ENCODE measurements at places on chromosomes 6 and 20.

GRCh38 chr6:159434410-159434809, 258.6 kb downstream of the SOD2 start:
- no peak for DNase-seq

GRCh38 chr6:34671801-34672656, 24.5 kb downstream of the ILRUN start:
- DNase-seq, result peak; percentile 93

DNA sequence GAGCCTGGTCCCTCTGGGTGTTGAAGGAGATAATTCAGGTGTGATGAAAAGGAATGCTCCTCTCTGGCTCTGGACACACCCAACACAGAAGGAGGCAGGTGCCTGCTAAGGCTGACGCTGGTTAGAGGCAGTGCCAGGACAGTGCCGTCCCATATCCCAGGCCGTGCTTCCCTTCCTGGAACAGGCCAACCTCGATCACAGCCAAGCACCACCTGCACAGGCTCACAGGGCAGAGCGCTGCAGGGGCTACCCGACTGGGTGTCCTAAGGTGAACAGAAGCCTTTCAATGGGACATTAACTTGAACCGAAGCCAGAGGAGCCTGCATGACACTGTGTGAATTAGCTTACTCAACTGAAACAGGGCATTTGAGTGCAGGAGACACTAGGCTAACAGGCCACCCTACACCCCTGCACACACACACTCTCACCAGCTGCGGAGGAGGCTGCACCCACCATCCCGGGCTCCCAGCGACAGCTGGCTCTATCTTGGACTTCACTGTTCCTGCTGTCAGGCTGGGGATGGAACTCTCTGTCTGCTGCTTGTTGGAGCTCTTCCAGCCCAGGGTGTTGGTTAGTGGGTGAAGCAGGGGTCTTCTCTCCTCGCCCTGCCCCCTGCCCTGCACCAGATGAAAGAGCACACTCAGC, 347.2 kb downstream of the TAF4 start:
- DNase-seq, result no peak

DNA sequence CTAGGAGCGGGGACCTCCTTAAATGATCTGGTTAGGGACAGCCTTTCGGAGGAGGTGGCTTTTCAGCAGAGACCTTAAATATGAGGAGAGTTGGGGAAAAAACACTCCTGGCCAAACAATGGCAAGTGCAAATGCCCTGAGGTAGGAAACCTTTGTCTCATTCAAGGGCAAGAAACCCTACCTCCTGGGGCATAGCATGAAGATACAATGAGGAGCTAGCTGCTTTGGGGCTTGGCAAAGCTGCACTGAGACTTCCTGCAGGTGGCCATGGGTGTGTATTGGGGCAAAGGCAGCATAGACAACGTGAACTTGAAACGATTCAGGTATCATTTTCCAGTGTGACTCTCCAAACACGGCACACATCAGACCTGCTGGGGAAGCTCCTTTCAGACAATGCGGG, 30.7 kb downstream of the PMEPA1 start:
- DNase-seq, result no peak

DNA sequence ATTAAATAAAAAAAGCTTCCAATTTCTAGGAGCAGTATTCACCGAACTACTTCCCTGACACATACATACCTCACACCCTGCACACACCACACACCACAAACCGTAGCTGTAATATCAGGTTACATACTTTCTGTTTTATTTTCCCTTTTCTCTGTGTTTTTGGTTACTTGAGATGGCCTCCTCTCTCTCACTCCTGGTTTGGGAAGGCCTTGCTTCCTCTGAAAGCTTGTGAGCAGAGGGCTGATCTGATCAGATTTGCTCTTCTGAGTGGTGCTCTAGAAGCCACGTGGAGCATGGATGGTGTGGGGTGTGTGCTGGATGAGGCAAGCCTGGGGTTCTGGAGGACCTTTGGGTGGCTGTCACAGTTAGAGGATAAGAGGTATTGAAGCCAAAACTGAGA, 20.9 kb downstream of the UTRN start:
- DNase-seq, result peak; percentile 81

DNA sequence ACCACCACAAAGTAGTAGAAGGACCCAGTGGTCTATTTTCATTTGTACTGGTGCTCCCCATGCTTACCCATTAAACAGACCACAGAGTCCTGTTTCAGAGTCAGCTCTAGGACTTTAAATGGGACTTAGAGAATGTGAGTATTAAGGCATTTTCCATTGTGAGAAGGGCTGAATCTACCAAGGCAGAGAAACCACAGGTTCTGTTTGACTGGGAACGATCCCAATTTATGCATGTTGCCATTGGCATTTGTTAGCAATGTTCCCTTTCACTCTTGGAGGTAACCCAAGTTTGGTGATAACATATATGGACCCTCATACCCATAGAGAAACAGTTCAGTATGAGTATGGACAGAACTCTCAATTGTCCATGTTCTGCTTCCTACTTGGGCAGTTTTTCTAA, 672.8 kb downstream of the KIF16B start:
- DNase-seq, result no peak

DNA sequence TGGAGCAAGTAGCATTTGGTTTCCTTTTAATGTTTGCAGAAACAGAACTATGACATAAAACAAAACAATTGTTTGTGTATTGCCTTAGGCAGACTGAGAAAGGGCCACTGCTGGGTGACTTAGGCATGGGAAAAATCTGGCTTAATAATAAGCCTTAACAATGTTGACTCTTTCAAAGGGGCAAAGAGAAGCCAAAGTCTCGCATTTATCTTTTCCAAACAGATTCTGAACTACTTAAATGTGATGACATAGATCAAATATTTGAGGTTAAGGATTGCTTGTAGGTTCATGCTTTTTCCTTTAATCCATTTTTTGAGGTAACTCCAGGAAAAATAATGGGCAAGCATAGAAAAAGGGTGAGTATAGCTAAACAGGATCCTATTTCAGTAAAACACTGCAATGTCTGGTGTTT, 39.6 kb downstream of the ADAT2 start:
- DNase-seq, result no peak

- no peak for DNase-seq
Measured at GRCh38 chr6:46927066-46927465, 5.3 kb upstream of the ADGRF5 start.

GRCh38 chr6:145142958-145143357, 592.4 kb downstream of the EPM2A start:
- no peak for DNase-seq

GRCh38 chr20:12827816-12828385, 180.9 kb upstream of the SPTLC3 start:
- no peak for DNase-seq

GRCh38 chr20:51159303-51159702, 136.4 kb upstream of the KCNG1 start:
- DNase-seq, result no peak

DNA sequence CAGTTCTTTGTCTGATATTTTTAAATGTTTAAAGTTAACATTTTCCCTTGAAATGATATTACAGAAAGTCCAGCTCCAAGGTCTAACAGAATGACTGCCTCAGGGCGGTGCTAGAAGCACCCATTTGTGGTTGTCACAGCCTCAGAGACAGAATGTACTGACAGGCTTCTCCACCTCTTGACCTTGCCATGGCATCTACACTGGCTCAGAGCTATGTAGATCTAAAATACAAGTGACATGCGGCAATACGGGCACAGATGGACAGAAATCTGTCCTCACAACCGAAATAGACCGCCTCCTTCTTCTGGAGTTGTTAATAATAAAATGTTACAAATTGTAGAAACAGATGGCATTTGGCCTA, 167.2 kb upstream of the THEMIS start:
- no peak for DNase-seq

- DNase-seq, result no peak
Measured at GRCh38 chr20:3763671-3764601, 3.6 kb downstream of the ADISSP start.

GRCh38 chr20:62506087-62506486, 30.3 kb upstream of the GATA5 start:
- DNase-seq, result no peak

- no peak for DNase-seq
Measured at GRCh38 chr6:75446241-75446880, 47.2 kb downstream of the FILIP1 start.

DNA sequence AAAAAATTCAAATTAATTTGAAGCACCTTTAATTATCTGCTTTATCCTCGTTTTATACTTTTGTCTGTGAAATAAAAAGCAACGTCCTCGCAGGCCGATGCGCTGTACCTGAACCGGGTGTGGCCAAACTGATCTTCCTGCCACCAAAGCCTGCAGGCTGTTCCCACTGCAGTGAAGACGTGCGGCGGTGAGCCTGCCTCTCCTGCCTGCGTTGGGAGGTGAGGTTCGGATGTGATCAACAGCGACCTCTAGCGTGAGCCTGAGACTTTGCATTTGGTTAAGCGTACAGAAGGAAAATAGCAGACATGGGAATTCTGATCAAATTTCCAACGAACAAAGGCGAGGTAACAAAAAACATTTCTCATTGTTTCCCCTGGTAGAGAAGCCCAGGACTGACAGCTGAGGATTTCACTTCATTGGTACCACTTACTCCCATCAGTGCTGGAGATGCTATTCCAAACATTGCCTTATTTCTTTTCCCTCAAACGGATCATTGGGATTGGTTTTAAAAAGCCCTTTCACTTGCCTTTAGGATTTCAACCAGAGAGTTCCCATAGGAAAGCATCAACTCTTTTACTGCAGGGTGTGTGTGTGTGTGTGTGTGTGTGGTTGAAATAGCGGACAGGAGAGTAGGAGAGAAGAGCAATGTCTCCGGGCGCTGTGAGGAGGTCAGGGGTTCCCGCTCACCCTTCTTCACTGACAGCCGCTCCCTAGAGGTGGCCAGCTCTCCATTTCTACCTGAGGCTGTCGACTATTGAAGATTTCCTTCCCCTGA, 56.6 kb upstream of the CCN6 start:
- DNase-seq, result peak; percentile 93

DNA sequence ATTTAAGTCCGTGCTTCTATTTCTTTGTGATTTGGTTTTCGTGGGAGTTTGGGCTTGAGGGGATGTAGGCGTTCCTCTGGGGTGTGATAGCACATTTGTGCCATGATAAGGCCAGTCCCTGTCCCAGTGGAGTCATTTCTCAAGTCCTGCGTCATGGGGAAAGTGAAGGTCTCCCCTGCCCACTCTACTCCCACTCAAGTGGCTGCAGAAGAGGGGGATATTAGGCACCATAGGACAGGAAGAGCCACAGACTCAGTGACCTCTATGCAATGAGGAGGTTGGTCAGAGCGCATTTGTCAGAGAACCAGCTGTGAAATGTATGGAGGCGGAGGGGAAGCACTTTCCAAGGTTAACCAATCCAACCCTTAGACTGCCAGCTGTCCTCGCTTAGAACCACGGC, 51.9 kb upstream of the EDN1 start:
- DNase-seq, result no peak

DNA sequence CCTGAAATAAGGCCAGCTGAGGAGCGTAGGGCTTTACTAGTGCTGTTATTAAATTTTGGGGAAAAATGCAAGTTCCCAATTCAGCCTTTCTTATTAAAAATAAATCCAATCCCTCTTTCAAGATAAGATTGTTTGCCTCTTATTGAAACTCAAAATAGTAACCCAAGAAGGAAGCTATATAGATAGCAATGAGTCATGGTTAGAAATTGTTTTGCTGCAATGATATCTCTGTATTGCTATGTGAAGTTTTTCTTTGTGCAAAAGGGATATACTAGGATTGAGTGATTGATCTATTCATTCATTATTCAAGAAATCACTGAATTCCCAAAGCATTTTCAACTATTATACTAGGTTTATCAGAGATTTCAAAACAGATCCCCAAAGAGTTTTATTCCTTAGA, 93.0 kb upstream of the HDAC2 start:
- DNase-seq, result no peak

DNA sequence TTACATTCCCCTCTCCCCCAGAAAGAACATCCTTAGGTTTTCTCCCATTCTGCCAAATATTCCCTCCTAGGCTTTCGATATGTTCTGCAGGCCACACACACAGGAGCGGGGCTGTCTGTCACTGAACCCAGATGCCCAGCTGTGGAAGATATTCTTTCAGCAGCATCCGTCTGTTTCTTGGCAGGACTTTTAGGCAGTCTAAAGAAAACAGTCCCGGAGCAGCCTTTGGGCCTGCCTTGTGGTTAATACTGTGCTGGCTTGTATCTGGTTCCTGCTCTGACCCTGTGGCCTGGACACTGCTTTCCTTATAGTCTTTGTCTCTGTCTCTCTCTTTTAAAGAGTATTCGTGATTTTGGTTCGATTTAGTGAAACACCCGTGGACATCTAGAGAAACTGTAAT, 94.6 kb upstream of the SUPT3H start:
- DNase-seq, result no peak

GRCh38 chr20:34774449-34774848, 51.0 kb downstream of the NCOA6 start:
- DNase-seq, result no peak

GRCh38 chr6:43269273-43270007, 26.2 kb downstream of the TTBK1 start:
- peak; percentile 84 for DNase-seq

GRCh38 chr6:138226700-138227315, 8.5 kb upstream of the PBOV1 start:
- no peak for DNase-seq

GRCh38 chr6:109922851-109923250, 55.3 kb upstream of the GPR6 start:
- no peak for DNase-seq

DNA sequence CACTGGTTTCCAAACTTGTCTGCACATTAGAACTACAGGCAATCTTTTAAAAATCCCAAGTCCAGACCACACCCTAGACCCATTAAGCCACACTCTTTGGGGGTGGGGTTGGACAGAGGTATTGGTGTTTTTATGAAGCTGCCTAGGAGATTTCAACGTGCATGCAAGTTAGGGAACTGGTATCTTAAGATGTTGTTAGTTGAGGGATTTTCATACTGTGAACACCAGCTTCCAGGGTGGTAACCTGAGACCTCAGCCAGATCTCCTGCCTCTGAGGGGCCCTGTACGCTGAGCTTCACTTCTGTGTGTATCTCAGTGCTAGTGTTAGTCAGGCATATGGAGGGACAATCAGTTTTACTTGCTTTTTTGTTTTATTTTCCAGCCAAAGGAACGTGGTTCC, 138.0 kb downstream of the UTRN start:
- DNase-seq, result no peak

- no peak for DNase-seq
Measured at GRCh38 chr6:55901765-55902270, 26.4 kb upstream of the BMP5 start.

GRCh38 chr6:45474376-45474775, 96.6 kb upstream of the SUPT3H start:
- no peak for DNase-seq

DNA sequence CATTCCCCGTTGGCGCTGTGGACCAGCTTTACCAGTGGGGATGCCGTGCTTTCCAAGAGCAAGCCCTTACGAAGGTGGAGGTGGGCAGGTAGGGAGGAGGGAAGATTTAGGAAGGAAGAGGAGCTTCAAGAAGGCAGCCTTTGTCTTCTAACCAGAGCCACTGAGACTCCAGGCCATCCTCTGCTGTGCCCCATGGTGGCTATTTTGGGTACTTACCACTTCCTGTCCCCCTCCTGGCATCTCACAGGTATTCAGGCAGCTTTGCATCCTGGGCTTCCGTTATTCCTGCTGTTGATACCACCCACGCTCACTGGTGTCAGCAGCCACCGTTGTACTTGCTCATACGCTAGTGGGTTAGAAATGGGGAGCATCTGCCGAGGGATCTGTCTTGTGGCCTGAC, 22.9 kb downstream of the ERMARD start:
- no peak for DNase-seq

- no peak for DNase-seq
Measured at GRCh38 chr6:32369660-32370059, 2.0 kb downstream of the TSBP1 start.

GRCh38 chr6:138654715-138655634, 118.6 kb upstream of the CCDC28A start:
- peak; percentile 61 for DNase-seq
